Foreskin keratinocyte (primary cell): ENCODE measurements at places on chromosomes 1 and 21. TPM values are rescaled to one million over a fixed set of nuclear protein-coding genes. Genes with fewer than 3 reads are reported as not detected.

- DNase-seq, result no peak
Measured at GRCh38 chr1:237503292-237503691, 387.4 kb downstream of the ZP4 start.

GRCh38 chr1:215557992-215558626 lies 9.0 kb upstream of the KCTD3 start:
- no peak for DNase-seq

DNA sequence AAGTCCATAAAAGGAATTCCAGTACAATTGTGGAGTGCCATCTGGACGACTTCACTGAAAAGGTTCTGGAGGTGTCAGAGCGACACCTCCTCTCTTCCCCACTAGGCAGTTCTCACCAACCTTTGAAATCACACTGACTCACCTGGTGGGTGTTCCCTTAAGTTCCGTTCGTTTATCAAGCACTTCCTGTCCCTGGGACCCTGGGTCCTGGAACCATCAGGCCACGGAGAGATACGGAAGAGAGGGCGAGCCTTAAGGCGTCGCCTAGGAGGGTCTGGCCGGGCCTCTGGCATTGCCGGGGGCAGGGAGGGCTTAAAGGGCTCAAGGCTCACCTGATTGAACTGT lies 317 bp downstream of the SPAG17 start:
- peak; percentile 53 for DNase-seq

GRCh38 chr1:218957971-218958370 lies 215.7 kb upstream of the LYPLAL1 start:
- DNase-seq, result no peak

- peak; percentile 54 for DNase-seq
Measured at GRCh38 chr1:154622503-154623039, 14.6 kb upstream of the ADAR start.

DNA sequence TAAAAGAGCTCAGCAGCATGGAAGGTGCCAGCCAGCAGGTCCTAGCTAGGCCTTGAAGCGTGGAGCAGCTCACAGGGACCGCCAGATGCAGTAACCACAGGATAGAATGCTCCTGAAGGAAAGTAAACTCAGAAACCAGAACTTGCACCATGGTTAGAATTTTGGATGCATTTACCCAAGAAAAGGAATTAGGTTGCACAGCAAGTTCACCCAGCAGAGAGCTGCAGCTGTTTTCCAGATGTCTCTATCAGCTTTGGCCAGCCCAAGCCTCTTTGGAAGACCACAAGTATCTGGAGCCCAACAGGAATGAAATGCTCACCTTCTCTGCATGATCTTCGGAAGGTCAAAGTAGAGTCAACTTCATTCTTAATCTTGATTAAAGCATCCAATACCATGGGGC lies 21.0 kb upstream of the ATP13A2 start:
- DNase-seq, result no peak

- no peak for DNase-seq
Measured at GRCh38 chr1:220680085-220680687, 10.0 kb upstream of the C1orf115 start.

DNA sequence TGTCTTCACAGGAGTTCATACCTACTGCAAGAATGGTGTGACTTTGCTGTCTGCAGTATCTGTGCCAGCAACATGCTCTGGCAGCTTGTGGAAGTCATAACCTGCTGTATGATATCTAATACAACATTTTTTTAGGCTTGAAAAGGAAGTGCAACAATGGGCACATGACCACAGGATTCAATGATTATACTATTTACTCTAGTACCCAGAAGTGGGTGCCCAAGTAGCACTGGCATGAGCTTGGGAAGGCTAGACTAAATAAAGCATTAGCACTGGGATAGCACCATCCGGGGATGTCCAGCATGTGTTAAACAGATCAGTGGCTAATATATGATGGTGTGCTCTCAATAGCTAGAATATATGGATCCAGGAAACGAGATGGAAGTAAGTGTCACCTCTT lies 98.6 kb upstream of the PDE4B start:
- peak; percentile 34 for DNase-seq

GRCh38 chr1:228210076-228210651 lies 2.3 kb downstream of the OBSCN start:
- no peak for DNase-seq

- DNase-seq, result no peak
Measured at GRCh38 chr1:162171111-162171510, 101.6 kb downstream of the NOS1AP start.

The RIMKLA gene
- not detected in 2 replicates for total RNA-seq

DNA sequence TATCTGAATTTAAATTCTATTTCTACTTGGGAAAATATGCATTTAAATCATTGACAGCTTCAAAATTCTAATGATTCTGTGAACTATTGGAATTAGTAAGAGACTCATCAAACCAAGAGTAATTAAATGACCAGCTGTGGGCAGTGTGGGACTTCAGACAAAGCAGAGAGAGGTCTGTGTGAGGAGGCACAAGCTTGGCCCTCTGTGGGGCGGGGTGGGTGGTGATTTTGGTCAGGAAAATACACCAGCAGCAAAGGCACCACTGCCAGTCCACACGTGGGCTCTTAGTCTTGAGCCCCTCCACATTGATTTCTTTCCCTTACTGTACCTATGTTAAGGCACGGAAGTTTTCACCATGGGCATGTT lies 39.2 kb upstream of the RAB4A start:
- DNase-seq, result no peak

GRCh38 chr1:178862864-178863263 lies 8.0 kb downstream of the ANGPTL1 start:
- DNase-seq, result no peak
